ENCODE measurements at places on chromosomes 13 and 19.

GRCh38 chr19:13985771-13986347 lies 20.3 kb downstream of the RFX1 start:
- DNase-seq: no peak

GRCh38 chr19:39078436-39079200 lies 5.5 kb upstream of the ACP7 start:
- DNase-seq: no peak

DNA sequence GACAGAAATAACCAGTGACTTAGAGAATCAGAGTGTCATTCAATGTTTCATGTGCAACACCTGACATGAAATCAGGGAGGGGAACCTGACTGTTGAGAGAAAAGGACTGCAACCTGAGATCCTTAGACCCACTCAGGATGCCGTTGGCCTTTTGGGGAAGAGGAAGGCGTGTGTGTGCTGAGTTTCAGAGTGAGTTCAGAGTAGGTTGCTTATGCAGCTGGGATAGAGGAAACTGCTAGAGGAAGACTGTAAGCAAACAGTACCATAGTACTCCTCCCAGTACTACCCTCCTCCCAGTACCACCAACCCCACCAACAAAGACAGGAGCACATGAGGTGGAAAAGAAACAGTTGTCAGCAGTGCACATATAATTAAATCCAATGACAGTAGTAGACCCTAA lies 63.7 kb downstream of the KL start:
- no peak for DNase-seq

DNA sequence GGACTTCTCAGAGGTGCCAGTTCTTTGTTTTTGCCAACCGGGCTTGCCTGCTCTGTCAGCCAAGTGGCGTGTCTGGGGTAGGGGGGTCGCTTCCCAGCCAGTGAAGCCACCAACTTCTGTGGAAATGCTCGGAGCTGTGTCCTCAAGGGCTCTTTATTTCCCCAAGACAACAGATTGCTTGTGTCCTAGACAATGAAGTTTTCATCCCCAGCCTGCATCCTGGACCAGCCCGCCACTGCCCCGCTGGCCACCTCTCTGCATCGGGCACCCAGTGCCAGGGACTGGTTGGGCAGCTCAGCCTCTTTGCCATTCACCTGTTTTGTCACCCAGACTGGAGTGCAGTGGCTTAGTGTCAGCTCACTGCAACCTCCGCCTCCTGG lies 3.7 kb downstream of the RAB11B start:
- DNase-seq: no peak

GRCh38 chr13:41461527-41462139 lies 4.3 kb downstream of the RGCC start:
- DNase-seq: no peak

GRCh38 chr13:79692846-79693245 lies 211.9 kb downstream of the NDFIP2 start:
- DNase-seq: no peak

DNA sequence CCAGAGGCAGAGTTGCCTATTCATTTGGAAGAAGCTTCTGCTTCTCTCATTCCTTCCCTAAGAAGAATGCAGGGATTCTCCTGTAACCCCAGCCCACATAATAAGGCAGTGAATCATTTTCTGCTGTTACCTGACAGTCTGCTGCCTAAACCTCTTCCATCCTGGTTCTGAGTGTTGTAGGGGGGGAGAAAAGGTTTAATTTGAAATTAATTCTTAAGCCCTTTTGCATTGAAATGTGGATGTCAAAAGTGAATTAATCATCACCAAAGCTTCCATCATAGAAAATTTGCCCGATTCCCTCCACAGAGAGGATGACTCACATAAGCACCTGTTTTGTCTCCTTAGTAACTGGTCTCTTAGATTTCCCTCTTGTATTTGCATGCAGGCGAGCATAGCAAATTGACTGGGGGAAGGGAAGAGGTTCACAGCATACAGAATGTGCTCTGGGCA lies 146.7 kb upstream of the FNDC3A start:
- no peak for DNase-seq
